ENCODE measurements at places on chromosomes 7 and 10.
A peak's percentile ranks its signal among the peaks of the same experiment; 100 is the strongest.

DNA sequence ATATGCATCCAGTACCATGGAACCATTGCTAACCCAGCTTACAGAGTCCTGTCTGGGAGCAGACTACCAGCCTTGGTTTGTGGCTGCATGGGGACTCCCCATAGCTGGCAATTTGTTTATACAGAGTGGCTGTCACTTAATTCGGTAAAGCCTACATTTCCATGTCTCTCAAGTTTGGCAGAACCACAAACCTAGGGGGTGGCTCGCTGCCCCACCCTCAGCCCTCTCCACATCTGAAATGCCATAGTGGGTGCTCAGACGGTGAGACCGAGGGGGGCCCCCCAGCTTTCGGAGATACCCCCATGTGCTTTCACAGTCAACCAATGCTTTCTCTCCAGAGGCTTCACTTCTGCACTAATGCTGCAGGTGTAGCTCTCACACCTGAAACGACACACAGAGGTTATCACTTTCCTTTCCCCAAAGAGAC, 75.5 kb upstream of the KAT6B start:
- DNase-seq = no peak

DNA sequence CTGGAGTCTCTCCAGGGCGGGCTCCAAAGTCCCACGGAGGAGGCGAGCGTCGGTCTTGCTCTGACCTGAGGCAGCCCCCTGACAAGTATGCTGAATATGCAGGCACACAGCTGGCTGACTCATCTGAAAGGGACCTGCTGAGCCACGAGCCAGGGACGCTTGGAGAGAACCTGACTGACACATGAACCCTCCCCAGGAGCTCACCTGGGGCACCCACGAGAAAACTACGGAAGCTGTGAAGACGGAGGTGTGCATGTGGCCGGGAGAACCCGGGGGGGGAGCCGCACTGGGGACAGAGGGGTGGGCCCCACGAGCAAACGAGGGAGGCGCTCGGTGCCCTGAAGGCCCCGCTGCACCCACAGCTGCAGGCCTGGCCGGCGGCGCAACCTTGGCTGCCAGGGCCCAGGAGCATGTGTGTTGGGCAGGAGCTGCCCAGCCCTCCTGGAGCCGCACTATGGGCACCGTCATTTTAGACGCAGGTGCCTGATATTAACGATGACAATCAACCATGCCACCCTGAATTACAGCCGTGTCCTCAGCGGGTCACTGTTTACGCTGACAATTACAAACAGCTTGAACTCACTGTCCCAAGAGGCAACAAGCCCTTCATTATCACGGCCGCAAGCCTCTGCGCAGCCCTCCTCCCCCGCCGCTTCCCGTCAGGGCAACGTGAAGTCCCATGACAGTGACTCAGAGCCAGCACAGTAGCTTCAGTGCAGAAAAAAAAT, 64.7 kb downstream of the DIP2C start:
- DNase-seq = peak; percentile 23

DNA sequence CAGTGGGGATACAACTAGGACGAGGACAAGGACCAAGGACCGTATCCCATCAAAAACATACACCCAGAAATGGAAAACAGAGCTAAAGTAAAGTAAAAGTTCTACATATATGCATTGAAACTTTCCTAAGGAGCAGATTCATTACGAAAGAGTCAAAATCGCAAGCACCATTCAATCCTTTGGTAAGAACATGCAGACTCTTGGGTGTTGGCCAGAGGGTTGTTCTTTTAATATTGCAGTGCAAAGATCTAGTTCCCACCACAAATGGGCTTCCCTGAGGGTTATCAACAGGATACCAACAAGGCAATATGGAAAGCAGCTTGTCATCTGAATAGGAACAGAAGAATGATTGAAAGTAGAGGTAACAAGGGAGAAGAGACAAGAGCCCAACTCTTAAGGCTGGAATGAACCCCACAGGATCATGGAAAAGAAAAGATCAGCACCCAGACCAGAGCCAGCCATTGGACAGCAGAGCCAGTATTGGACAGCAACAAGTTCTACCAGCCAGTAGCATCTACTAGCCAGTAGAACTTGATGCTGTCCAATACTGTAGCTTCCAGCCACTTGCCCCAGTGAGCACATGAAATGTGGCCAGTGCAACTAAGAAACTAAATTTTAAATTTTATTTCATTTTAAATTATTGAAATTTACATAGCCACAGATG, 66.0 kb downstream of the OSBPL3 start:
- no peak for DNase-seq

DNA sequence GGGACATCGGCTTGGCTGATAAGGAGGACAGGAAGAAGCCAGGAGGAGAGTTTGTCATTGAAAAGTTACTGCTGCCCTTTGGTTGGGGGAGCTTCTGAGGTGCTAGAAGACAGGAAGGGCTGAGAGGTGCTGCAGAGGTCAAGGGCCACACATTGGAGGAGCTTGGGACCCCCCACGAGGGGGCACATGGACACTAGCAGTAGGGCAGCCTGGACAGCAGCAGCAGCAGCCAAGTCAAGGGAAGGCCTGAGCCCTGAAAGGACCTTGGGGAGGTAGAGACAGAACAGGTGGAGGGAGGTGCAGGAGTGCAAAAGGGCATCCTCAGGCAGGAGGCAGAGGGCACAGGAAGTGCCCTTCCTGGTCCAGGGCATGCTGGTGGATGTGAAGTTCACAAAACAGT, 439.7 kb upstream of the IGFBP3 start:
- DNase-seq = no peak

- no peak for DNase-seq
Observed at GRCh38 chr7:155228459-155228845, 69.2 kb upstream of the INSIG1 start.

DNA sequence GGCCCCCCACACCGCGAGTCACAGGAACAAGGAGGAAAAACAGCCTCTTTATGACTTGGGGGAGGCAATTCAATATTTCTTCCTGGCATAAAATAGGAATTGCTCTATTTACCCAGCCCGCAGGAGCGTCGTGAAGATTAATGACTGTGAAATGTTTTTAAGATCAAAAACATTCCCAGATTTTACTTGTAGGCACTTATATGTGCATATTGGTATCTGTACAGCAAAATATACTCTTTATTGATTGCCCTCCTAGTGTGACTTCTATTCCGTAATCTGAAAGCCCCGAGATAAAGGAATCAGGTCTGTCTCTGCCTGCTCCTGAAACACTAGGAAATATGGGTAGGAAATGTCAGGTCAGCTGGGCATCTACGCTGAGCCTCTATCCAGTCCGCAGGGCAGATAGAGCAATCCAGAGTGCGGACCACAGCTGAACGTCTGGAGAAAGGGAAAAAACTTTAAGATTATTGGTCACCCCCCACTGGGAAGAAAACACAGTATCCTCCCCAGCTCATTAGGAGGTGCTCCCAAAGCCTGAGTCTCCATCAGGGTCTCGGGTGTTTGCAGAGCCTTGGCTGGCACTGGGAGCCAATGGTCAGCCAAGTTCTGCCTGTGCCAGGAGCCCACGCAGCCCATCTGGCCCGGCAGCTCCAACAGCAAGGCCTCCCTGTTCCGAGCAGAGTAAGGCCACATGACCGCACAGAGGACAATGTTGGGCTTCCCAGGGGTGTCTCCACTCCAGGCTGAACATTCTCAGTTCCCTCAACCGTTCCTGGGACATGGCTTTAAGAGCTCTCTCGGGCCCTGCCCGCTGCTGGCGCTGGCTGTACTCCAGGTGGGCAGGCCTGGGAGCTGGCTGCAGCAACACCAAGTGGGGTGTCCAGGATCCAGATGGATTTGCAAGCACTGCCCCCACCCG, 7.7 kb downstream of the CTBP2 start:
- DNase-seq = no peak

DNA sequence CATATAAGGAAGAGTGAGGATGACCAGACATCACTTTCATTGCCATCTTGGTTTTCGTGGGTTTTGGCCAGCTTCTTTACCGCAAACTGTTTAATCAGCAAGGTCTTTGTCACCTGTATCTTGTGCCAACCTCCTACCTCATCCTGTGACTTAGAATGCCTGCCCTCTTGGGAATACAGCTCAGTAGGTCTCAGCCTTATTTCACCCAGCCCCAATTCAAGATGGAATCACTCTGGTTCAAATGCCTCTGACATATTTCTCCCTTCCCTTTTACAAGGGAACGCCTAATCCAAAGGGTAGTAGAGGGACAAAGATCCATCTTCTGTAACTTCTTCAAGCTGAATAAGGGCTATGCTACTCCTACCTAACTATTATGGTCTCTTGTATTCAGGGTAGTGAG, 4.7 kb upstream of the ERCC6 start:
- DNase-seq = no peak

DNA sequence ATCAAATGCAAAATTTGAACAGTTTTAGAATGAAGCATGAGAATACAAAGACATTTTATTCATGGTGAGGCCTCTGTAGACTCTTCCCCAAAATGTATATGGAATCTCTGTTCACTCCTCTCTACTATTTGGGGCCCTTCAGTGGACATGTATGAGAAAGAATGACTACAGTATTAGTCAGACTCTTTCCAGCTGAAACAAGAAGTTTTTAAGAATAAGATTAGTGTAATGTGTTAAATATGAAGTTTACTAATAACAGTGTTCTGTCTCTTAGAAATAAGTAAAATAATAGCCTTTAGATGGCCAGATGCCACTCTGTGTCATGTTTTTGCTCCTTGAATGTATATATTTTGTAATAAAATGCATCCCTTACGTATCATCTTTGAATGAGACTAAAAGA, 585.6 kb downstream of the SUGCT start:
- DNase-seq = no peak

- DNase-seq = no peak
Observed at GRCh38 chr10:52889611-52890010, 117.0 kb upstream of the MBL2 start.

GRCh38 chr7:154342971-154343633, 290.9 kb downstream of the DPP6 start:
- no peak for DNase-seq

- DNase-seq = no peak
Observed at GRCh38 chr7:29289156-29290021, 94.8 kb downstream of the CHN2 start.

DNA sequence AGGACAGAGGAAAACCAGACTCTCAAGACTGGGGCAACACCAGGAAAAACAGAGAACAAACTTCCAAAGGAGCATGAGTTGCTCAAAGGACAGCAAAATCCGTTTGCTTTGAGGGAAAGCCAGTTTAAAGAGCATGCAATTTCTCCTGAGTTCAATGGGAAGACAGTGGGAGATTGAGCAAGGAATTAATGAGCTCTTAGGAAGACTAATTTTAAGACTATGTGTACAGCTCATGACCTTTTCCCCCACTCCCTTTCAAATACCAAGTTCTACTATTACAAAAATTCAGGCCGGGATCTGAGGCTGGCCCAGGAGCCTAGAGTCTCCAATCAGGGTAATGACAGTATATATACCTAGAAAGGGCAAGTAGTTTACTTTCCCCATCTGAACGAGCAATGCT, 79.2 kb downstream of the EPDR1 start:
- no peak for DNase-seq

DNA sequence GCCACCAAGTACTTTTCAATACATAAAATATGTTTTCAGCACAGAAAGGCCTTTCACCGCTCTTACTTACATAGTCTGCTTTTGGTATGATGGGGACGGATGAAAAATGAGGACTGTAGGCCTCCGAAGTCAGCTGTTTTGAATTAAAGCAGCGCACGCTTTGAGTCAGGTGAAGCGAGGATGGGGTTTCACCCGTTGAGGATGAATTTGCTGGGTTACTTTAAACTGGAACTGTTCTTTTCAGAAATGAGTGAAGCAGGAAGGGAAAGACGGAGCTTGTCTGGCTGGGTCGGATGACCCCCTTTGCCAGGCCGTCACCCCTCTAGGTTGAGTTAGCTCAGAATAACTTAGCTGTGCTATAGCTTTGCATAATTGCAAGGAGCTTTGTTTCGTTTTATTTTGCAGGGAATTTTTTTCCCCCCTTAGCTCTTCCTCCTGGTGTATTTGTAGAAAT, 40.0 kb downstream of the CUX1 start:
- DNase-seq = no peak

DNA sequence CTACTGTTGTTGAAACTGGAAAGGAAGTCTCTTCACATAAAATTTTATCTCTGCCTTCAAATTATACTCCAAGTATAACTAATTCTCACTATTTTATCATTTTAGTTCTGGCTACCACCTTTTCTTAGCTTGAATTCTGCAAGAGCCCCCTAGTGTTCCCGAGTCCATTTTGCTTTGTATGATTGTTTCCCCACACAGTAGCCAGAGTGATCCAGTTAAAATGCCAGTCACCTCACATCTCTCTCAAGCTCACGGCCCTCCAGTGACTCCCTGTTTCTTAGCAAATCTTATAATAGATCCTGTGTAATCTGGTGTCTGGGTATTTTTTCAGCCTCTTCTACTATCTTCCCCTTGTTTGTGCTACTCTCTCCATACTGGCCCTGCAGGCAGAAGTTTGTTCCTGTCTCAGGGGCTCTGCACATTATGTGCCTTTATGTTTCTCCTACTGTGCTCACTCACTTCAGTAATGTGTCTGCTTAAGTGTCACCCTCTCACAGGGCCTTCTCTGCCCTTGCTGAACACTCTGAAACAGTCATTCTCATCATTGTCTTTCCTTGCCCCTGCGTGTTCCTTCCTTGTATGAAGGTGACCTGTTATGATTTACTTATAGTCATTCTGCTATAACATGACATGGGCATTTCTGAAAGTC, 8.9 kb downstream of the WAC start:
- DNase-seq = no peak

DNA sequence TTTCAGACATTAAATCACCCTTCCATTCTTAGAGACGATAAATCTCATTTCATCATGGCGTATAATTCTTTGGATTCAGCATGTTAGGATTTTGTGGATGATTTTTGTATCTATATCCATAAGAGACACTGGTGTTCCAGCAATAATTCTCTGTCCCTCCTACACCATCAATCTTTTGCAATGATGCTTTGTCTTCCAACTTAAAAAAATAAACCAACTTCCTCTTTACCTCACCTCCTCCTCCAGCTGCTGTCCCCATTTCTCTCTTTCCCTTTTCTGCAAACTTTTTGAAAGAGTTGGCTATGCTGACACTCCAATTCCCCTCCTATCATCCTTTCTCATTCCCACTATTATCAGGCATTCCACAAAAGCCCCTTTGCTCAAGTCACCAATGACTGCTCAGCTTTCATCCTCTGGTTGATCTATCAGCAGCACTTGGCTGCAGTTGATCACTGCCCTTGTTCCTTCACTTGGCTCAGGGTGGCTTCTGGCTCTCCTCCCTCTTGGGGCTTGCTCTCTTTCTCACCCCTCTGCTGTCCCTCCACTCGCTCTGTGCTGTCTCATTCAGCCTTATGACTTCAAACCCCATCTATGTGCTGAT, 130.0 kb downstream of the ARHGAP22 start:
- no peak for DNase-seq
